ENCODE measurements at places on chromosomes 12 and 14.

GRCh38 chr12:77514511-77514910 lies 316.2 kb upstream of the NAV3 start:
- no peak for DNase-seq

DNA sequence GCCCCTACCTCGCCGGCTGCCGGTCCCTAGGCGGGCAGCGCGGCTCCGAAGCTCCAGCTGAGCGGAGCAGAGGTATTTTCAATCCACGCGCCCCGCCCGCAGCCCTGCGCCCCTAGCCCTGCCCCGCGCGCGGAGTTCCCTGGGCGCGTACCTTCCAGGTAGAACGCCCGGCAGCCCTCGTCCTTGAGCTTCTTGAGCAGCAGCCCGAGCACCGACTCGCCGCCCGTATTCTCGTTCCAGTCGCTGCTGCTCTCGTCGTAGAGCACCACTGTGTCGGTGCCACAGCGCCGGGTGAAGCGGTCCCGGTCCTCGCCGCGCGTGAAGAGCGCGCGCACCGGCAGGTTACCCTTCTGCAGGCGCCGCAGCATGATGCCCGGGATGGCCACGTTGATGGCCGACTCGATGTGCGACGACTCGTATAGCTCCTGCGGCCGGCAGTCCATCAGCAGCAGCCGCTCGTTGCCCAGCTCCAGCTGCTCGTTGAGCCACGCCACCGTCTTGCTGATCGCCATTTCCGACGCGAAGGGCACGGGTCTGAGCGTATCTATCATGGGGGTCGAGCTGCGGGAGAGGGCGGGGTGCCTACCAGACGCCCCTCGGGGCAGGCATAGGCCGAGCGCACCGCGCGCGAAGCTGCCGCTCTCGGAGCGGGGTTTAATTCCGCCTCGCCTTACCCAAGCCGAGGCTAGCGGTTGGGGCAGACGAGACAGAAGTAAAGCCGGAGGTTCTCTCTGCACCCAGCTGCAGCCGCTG lies 636 bp downstream of the DUSP6 start:
- DNase-seq, result no peak

- no peak for DNase-seq
Measured at GRCh38 chr12:54222609-54223008, 33.8 kb upstream of the SMUG1 start.

- DNase-seq, result no peak
Measured at GRCh38 chr12:2794191-2794735, 507 bp upstream of the FKBP4 start.

DNA sequence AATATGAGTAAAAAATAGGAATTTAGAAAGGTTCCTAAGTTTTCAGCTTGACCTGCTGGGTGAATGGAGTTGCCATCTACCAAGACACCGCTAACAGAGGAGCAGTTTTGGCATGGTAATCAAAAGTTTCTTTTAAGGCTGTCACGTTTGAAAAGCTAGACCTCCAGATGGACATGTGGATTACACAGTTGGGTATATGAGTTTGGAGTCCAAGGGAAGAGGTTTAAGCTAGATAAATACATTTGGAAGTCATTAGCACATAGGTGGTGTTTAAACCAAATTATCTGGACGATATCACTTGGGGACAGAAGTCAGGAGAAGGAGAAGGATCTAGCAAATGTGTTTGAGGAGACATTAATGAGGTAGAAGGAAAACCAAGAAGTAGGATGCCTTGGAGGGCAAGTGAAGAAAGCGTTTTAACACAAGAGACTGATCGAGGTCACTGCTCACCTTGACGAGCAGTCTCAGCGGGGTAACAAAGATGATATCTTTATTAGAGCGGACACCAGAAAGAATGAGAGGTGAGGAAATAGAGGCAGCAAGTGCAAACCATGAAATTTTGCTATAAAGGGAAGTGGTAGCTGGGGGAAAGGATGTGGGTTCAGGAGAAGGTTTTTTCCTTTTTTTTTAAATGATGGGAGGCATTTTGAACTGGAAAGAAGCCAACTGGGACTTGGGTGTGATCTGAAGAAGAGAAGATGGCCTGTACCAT lies 17.6 kb downstream of the PNP start:
- no peak for DNase-seq

DNA sequence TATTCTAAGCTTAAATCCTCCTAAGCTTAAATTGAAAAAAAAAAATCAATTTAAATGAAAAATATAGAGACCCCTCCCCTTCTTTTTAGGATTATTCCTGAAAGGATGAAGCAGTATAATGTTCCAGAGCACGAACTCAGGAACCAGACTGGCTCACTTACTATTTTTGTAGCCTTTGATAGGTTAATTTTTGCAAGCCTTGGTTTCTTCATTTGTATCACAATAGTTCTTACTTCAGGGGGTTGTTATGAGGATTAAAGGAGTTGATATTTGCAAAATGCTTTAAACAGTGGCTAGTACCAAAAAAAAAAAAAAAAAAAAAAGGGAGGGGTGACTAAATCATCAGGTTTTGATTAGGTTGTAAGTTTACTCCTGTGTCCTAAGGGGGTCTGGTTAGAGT lies 3.1 kb upstream of the RBM25 start:
- DNase-seq, result no peak

DNA sequence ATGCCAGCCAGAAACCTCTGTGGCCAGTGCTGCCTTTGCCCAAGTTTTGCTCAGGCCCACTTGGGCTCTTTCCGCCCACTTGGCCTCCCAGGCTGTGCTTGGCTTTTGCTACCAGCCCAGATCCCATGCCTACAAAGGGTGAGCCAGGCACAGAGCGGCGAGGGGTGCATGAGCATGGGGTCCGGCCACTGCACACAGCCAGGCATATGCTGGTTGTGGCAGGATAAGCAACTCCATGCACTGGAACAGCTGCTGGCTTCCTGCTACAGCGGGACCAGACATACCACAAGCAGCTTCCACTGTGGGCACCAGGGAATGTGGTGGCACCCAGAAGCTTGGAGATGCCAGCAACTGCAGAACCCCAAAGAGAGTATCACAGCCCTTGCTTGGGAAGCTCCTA lies 45.7 kb upstream of the PRPF39 start:
- DNase-seq, result no peak

GRCh38 chr14:61184112-61184511 lies 97.0 kb downstream of the TMEM30B start:
- DNase-seq, result no peak

GRCh38 chr14:95096476-95096875 lies 60.9 kb downstream of the DICER1 start:
- no peak for DNase-seq

DNA sequence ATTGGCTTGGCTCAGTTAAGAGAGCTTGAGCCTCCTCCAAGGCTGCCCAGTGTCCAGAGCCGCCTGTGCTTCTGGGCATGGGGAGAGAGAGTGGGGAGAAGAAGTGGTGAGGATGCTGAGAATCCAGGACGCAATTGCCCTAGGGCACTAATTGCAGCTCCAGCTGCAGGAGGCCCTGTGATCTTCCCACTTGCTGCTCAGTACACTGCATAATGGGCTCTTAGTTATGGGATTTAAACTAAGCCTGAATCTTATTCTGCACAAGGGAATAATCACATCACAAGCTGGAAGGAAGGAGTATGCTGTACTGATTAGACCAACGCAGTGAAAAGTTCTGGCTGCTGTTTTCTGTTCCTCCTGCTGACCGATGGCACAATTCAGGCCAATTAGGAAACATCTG lies 101.0 kb upstream of the PRMT8 start:
- DNase-seq, result no peak

- no peak for DNase-seq
Measured at GRCh38 chr12:5480218-5480937, 48.5 kb downstream of the NTF3 start.

DNA sequence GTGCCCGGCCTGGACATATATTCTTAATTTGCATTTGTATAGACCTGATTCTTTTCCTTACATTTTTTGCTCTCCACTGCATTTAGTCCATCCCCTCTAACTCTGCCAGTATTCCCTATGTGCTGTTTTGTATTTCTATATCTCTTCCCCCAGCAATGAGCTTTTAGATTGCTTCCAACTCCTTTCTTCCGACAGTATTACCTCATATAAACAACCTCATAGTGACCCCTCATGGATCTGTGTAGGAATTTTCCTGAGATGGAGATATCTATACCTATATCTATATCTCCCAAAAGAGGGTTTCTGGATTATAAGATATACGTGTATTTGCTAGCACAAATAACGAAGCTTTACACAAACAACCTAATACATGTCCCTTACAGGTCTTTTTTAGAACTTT lies 161.9 kb downstream of the CRADD start:
- no peak for DNase-seq

GRCh38 chr12:17108877-17109541 lies 503.0 kb upstream of the LMO3 start:
- no peak for DNase-seq

DNA sequence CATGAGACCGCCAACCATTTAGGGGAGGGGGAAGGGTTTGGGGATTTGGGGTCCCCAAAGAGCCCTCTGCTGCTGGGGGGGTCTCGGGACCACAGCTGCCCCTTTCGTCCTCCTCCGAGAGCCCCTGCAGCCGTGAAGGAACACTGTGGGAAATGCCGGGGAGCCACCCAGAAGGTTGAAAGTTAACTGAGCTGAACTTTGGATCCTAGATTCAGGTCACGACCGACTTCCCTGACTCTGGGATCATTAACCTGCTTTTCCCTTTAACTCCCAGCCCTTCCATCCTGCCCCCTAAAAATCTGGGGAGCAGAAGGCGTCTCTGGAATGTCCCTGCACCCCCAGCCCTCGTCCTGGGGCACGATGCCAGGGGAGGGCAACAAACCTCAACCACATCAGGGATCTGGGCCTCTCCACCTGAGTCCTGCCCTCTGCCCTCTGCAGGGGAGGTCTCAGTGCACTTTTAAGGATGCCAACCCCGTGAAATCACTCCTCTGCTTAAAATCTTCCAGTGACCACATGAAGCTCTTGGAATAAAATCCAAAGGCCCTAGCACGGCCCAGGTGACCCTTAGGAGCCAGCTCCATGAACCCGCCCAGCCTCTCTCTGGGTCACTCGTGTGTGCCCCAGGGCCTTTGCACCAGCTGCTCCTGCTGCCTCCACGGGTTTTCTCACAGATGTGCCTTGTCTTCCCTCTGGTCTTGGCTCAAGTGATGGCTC lies 95.0 kb downstream of the RFLNA start:
- no peak for DNase-seq

- no peak for DNase-seq
Measured at GRCh38 chr12:63918800-63919300, 74.3 kb downstream of the SRGAP1 start.

GRCh38 chr12:76144245-76144549 lies 59.7 kb upstream of the NAP1L1 start:
- no peak for DNase-seq

- DNase-seq, result no peak
Measured at GRCh38 chr14:90986510-90986909, 73.9 kb downstream of the RPS6KA5 start.

DNA sequence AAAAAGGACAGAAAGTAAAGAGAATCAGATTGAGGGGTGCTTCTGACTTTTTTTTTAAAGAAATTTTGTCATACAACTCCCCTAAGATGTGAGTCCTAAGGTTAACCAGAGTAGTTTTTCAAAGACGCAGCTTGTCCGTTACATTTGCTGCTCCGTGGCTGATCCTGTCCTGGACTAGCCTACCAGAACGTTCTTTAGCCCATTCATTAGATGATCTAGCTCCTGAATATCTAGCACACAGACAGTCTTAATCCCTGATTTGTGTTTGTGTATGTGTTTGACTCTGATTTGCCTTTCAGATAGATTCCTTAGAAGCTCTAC lies 60.3 kb downstream of the SAMD4A start:
- no peak for DNase-seq

GRCh38 chr12:58764100-58764953 lies 156.0 kb downstream of the LRIG3 start:
- DNase-seq, result no peak

DNA sequence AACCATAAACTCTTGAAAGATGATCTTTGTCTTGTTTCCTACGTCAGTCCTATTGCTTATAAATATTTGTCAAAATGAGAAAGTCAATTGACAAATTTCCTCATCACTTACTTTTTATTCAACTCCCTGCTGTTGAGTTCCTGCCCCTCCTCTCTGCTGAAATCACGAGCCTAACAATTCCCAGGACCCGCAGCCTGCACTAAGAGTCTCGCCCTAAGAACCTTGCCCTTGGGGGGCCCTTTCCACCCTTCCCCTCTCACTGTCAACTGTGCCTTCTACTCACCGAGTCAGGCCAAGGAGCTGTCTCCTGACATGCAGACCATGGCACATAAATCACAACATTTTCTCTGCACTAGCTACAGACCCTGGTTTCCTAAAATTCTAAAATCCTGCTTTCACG lies 99.0 kb downstream of the STAB2 start:
- DNase-seq, result no peak

- no peak for DNase-seq
Measured at GRCh38 chr12:110065540-110065939, 17.2 kb upstream of the C12orf76 start.

GRCh38 chr12:53971129-53971528 lies 1.8 kb upstream of the HOXC11 start:
- no peak for DNase-seq

DNA sequence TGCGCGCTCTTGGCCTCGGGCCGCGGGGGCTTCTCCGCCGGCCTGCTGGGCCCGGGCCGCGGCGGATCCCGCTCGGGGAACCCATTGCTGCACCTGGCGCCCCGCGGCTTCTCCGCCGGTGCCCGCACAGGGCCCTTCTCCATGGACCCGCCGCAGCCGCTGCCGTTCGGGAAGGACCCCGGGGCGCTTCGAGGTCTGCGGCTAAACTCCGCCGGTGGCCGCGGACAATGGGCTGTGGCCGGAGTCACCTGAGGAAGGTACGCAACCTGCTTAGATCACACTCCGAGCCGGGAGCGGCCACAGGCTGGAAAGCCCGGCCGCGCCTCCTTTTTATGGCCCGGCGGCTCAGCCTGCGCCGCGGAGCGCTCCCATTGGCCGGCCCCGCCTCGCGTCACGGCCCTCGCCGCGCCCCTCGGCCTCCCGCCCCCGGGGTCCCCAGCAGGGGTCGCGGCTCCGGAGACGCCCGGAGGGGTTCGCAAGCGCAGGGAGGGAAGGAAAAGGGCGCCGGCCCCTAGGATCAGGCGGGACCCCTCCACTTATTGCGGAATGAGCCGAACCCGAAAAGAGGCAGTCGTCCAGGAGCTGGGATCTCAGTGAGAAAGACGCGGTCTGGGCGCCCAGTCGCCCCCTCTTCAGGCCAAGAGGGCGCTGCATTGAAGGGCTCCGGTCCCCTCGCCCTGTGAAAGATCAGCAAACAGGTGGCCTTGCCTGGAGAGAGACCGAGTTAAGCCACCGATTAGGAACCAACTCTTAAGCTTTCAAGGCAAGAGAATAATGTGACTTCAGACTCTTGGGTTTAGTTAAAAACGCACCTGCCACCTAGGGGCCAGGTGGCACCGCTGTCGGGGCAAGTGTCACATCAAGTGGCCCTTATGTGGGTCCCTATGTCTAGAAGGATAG lies at the start of gene GCH1:
TSS of gene GCH1 (minus strand) at position 306 of the 900 bp plus-strand sequence. CDS start at position 143, 163 bp downstream.
- peak; percentile 67 for DNase-seq

All from activated CD8-positive, alpha-beta memory T cell treated with anti-CD3 and anti-CD28 coated beads for 1 hour (primary cell).